ENCODE measurements at places on chromosomes 1 and 21.

DNA sequence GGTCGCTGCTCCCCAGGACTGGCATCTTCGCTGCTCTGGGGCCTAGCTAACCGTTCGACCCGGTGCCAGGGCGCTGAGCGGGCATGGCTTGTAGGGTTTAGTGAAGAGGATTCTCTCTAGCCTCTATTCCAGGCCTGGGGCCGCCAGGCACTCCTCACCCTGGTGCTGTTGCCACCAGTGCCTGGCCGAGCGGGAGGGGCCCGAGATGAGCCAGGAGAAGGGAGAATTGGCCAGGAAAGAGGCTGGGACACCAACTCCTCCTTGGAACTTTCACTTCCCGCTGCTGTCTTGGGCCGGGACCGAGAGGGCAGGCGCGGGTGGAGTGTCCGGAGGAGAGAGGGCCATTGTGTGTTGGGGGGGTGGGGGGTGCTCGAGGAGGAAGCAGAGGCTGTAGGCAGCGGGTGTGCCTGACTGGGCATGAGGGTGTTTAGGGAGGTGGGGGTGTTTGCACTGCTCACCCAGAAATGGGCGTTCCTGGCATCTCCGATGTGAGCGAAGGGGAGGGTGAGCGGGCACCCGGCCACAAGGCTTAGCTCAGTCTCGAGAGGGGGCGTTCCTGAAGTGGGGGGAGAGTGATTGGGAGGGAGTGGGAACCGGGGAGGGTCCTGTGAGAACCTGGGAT lies 772 bp downstream of the ADAM15 start:
- peak; percentile 37 for DNase-seq

DNA sequence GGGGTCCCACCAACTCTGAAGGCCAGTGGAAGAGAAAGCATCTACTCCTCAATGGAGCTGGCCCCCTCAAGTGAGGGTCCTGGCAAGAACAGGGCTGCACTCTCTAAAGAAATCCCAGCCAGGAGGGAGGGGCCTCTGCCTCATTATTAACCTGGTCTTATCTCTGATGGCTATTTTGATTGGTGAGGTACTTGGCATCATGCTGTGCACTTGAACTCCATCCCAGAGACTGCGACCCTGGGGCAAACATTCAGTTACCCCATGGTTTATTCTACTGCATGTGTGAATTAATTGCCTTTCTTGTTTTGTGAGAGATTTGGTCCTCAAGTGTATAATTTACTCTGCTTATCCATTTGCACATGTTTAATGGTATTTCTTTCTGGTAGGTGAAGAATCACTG lies 55.0 kb upstream of the ETV3 start:
- DNase-seq: no peak

GRCh38 chr1:145846201-145846612 lies 777 bp downstream of the NUDT17 start:
- peak; percentile 43 for DNase-seq

DNA sequence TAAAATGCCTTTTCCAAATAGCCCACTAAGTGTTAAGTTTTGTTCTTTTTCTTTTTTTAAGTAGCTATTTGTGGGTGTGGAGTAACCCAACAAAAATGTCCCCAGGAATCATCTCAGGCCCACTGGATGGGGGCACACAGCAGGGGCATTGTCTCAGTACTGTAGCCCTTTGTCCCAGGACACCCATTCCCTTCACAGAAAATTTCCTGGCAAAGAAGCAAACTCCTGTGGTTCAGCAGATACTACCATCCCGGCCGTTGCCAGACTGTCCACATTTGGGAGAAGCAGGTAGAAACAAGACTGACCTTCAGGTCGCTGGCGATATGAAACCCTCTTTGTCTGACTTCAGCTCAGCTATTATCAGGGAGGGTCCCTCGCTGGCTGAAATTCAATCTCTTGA lies 23.7 kb upstream of the SRRM1 start:
- no peak for DNase-seq

GRCh38 chr21:42725416-42725930 lies 72.1 kb downstream of the PDE9A start:
- no peak for DNase-seq

DNA sequence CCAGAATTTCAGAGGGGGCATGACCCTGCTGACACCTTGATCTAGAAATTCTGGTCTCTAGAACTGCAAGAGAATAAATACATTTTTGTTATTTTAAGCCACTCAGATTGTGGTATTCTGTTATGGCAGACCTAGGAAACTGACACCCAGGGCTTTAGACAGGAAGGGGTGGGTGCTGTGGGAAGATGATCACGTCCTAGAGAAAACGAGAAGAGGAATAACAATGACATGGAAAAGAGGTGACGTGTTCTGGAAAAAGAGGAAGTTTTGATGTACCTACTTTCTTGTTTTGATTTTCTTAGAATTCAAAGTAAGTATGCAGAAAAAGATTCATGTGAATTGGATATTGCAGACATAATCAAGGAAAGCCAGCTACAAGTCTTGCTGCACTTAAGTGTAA lies 232.9 kb upstream of the RUNX1 start:
- no peak for DNase-seq

GRCh38 chr21:42376338-42376982 lies 10.1 kb upstream of the TFF1 start:
- no peak for DNase-seq

DNA sequence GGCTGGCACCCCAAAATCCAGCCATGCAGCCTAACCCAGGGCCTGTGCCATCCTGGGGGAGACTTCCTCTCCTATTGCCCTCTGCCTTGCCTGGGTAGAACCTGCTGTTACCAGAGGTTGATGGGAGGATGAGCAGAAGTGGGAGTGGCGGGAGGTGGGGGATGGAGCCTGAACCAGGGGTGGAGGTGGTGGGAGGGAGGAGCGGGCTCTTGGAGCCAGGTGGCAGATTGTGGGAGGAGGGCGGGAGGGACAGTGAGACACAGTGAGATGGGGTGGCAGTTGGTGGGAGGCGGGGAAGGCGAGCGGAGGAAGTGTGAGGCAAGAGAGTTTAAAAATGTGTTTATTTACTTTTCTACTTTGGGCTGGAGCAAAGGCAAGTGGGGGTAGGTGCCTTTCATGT lies 87.3 kb downstream of the KCNJ6 start:
- DNase-seq: peak; percentile 21

GRCh38 chr1:64308866-64309265 lies 105.4 kb downstream of the UBE2U start:
- DNase-seq: no peak

- no peak for DNase-seq
Observed at GRCh38 chr1:231272880-231273279, 31.9 kb downstream of the GNPAT start.

GRCh38 chr1:55412060-55412459 lies 196.9 kb upstream of the USP24 start:
- no peak for DNase-seq

DNA sequence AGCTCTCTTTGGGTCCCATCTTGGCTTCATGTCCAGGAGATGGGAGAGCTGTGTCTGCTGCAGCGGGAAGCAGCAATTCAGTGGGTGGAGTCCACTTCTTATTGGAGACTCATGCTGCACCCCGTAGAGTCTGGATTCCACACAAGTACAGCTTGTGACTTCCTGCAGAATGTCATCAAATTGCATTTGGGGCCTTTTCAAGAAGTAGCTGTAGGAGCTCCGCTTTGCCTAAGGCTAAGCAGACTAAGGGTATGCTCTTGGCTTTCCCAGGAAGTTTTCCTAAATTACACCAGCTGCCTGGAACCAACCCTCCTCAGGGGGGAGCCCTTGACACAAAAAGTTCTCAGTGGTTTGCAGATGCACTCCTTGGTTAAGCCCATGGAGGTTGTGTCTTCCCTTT lies 5.7 kb upstream of the MOB3C start:
- DNase-seq: no peak

GRCh38 chr1:185679220-185679619 lies 55.0 kb upstream of the HMCN1 start:
- no peak for DNase-seq

GRCh38 chr21:35046880-35047229 lies 2.2 kb downstream of the RUNX1 start:
- DNase-seq: no peak

GRCh38 chr1:161388639-161389038 lies 21.0 kb upstream of the CFAP126 start:
- DNase-seq: no peak

GRCh38 chr21:42971897-42972275 lies 2.5 kb upstream of the PKNOX1 start:
- DNase-seq: no peak

- DNase-seq: no peak
Observed at GRCh38 chr1:6094801-6095505, 49.3 kb downstream of the KCNAB2 start.

DNA sequence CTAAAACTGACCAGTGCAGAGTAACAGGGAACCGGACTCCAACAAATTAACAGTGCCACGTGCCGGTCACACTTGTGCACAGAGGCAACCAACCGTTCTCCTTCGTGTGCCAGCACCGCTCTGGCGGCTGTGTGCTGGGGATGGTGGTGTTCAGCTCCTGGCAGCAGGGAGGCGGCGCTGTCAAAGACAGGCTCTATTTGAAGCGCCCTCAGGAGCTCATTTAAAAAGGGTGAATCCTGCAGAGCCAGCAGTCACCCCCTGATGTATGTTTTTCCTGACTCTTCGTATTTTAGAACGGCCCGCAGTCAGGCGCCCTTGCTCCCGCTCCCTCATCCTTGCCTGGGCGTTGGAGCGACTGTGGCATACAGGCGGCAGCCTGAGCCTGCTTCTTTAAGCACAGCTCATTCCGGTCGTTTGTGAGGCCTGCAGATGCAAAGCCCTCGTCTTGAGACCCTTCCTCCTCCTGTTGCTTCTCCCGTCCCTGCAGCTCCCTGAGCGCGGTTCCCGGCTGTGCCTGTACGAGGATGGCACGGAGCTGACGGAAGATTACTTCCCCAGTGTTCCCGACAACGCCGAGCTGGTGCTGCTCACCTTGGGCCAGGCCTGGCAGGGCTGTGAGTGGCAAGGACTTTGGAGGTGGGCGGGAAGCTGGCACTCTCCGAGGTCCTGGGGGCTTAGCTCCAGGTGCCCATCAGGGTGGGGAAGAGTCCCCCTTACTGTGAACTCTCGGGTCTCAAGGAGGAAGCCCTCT lies 1.1 kb downstream of the DFFB start:
- peak; percentile 25 for DNase-seq

- DNase-seq: no peak
Observed at GRCh38 chr1:162906485-162906884, 45.5 kb upstream of the CCDC190 start.

GRCh38 chr1:64917328-64917861 lies 49.0 kb downstream of the JAK1 start:
- DNase-seq: no peak

DNA sequence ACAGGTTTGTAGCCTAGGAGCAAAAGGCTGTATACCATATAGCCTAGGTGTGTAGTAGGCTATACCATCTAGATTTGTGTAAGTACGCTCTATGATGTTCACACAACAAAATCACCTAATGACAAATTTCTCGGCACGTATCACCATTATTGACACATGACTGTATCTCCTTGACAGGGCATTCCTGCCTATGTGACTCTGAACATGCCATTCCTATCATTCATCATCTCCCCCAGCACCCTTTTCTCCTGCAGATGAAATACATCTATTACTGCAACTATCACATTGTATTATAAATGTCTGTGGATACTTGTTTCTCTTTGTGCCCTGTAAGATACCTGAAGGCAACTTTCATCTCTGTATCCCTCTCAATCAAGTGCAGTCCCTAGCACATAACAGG lies 29.9 kb downstream of the TP53BP2 start:
- no peak for DNase-seq

DNA sequence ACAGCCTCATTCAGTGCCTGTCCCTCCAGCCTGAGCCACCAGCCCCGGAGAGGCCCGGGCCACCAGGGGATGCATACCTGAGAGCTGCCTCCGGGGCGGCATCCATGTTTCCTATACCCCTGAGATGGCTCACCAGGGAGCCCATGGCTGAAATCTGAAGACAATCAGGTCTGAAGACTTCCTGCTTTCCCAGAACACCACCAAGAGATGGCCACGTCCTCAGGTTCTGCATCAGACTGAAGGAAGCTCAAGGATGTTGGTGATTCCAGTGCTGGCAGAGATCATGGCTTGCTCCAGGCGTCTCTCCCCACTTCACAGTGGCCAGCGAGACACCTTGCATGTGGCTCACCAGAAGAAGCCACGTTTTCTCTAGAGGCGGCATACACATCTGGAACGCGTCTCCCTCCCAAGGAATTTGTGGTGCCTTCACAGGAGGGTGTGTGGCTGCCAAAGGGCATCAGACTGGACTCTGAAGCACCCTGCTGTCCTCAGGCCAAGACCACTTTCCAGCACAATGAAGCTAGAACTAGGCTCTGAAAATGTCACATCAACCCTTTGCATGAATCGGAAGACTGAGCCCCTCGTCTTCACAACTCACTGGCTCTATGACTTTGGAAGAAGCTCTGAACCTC lies 170.7 kb upstream of the IRF2BP2 start:
- no peak for DNase-seq

GRCh38 chr1:226593541-226593940 lies 45.0 kb downstream of the STUM start:
- no peak for DNase-seq

- DNase-seq: no peak
Observed at GRCh38 chr1:87508247-87508787, 179.6 kb downstream of the LMO4 start.

DNA sequence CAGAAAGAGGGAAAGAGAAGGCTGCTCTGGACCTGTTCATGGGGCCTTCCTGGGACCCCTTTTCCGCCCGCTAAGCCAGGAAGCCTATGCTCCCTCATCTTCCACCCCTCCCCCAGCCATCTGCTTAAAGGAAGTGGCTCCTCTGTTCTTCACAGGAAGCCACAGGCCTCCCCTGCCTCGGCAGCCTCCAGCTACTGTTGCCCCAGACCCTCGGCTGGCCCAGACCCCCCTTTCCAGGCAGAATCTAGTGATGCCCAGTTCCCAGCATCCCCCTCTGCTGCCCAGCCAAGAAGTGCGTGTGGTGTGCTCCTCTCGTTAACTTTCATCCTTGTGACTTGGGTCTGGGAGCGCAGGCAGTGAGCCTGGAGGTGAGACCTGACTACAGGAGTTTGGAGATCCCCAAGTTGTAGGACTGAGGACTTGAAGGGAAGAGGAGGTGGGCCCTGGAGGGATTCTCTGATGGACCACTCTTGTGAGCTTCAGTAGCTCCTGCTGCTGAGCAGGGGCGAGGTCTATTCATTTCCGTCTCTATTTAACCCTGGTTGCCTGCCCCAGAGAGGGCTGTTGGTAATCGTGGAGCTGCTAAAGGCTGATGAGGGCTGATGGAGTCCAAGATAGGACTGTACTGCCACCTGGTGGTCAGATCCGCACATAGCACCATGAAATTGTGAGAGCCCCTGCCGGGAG lies 9.1 kb downstream of the IFI6 start:
- peak; percentile 95 for DNase-seq

GRCh38 chr1:200546577-200546976 lies 74.0 kb downstream of the KIF14 start:
- no peak for DNase-seq

DNA sequence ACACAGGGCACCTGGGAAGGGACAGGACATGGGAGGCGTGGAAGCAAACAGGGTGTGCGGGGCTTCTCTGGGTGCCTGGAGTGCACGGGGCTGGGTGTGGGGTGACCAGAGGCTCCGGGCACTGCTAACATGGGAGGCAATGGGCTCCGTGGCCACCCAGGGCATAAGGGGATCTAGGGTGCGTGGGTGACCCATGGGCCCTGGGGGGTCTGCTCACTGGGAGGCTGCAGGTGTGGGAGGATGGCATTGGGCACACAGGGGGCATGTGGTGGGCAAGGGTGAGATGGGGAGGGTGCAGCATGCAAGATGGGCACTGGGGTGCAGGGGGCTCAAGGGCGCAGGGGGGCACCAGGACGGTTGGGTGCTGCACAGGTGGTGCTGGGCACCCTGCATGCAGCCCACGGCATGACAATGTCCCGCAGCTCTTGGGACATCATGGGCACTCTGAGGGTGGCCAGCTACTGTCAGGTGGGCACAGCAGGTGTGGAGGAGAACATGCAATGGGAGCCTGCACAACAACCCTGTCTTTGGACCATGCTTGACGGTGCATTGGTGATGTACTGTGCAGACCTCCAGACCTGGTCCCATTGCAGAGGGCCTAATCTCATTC lies 15.1 kb downstream of the TRIM11 start:
- DNase-seq: no peak
